ENCODE measurements at places on chromosomes 12 and 14. TPM values are rescaled to one million over a fixed set of nuclear protein-coding genes. Genes with fewer than 3 reads are reported as not detected.

WNT1 gene
- total RNA-seq, result not detected

CYP27B1 gene
- total RNA-seq, result 1.8 TPM

DEGS2 gene
- total RNA-seq, result 0.11 TPM

DNA sequence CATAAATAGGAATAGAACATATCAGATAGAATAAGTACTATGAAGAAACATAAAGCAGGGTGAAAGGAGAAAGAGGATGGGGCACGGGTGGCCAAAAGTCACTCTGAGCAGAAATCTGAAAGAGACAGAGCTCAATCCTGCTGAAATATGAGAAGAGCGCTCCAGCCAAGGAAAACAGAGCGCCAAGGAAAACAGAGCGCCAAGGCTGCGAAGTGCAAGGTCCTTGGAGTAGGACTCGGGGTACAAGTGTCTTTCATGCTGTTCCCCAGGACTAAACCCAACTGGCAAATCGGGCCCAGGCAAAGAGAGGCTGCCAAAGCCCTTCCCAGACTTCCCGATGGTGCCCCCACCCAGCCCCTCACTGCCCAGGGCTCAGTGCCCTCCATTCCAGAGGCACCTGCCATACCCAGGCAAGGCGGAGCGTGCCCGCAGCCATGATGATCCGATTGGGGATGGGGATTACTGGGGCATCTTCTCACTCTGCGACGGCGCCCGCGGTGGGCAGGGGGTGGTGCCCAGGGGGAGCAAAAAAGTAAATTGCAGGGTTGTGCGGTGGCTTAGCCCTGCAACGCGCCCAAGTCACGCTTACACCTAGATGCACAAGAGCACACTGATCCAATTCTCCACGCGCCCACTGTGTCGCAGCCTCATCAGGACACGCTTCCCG is 1.7 kb downstream of the LTBP2 start:
- no peak for DNase-seq

- no peak for DNase-seq
Observed at GRCh38 chr14:92280554-92281262, 42.3 kb upstream of the SLC24A4 start.

- no peak for DNase-seq
Observed at GRCh38 chr14:100052819-100053218, 12.4 kb upstream of the EVL start.

GRCh38 chr14:68124050-68124449 is 304.5 kb downstream of the RAD51B start:
- peak; percentile 25 for DNase-seq

- no peak for DNase-seq
Observed at GRCh38 chr12:117835156-117835555, 133.6 kb downstream of the KSR2 start.

GRCh38 chr14:96661244-96661969 is 135.8 kb upstream of the VRK1 start:
- no peak for DNase-seq

- DNase-seq, result no peak
Observed at GRCh38 chr12:93612776-93613175, 40.3 kb downstream of the SOCS2 start.

DNA sequence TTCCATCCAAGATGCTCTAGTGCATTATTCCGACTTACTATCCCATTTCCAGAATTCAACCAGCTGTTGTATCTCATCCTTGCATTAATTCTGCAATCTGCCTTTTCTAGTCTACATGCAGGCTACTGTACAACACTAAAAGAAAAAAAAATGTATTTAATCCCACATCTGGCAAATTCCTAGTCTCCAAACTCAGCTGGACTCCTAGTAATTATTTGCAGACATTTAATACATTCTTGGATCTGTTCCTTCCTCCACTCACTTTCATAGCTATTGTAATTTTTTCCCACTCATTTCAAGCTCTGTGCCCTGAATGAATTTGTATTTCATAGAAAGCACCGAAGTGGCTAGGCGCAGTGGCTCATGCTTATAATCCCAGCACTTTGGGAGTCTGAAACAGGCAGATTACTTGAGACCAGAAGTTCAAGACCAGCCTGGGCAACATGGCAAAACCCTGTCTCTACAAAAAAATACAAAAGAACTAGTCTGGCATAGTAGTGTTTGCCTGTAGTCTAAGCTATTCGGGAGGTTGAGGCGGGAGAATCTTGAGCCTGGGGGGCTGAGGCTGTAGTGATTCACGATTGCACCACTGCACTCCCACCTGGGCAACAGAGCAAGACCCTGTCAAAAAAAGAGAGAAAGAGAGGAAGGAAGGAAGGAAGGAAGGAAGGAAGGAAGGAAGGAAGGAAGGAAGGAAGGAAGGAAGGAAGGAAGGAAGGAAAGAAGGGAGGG is 39.5 kb upstream of the YAF2 start:
- no peak for DNase-seq

- DNase-seq, result no peak
Observed at GRCh38 chr14:98901511-98902205, 370.3 kb downstream of the BCL11B start.

GRCh38 chr12:107564946-107565345 is 120.7 kb upstream of the PWP1 start:
- DNase-seq, result no peak

DNA sequence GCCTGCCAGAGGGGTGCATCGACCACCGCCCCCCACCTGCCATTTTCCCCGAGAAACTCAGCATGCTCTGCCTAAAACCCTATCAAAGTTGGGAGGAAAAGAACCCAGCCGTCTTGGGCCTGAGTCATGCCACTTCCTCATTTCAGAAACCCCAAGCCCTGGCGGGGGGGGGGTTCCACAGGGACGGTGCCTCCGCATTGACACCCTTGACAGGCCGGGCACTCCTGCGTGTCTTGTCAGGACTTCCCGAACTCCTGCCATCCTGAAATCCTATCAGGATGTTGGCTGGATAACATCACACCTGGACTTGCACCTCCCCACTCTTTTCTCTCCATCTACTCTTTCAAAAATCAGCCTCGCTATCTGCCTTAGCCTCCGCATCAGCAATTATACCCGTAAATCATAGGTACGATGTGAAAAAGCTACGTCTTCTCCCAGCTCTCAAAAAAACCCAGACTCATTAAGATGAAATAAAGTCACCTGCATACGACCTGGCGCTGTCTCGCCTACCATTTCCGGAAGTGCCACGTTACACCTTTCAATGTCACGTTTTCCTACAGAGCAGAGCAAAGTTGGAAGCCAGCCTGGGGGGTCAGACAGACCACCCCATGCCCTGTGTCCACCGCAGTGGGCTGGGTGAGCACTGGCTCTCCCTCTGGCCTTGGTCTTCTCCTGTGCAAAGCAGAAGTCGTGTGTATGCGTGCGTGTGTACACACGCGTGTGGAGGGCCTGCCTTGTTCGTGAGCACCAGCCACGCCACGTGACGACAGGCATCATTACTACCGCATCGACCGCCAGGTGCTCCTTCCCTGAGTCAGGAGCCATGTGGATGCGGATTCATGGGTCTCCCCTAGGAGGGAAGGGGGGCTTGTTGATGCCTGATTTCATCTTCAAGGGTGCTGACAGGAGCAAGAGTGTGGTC is 96.7 kb downstream of the RFLNA start:
- peak; percentile 66 for DNase-seq

DNA sequence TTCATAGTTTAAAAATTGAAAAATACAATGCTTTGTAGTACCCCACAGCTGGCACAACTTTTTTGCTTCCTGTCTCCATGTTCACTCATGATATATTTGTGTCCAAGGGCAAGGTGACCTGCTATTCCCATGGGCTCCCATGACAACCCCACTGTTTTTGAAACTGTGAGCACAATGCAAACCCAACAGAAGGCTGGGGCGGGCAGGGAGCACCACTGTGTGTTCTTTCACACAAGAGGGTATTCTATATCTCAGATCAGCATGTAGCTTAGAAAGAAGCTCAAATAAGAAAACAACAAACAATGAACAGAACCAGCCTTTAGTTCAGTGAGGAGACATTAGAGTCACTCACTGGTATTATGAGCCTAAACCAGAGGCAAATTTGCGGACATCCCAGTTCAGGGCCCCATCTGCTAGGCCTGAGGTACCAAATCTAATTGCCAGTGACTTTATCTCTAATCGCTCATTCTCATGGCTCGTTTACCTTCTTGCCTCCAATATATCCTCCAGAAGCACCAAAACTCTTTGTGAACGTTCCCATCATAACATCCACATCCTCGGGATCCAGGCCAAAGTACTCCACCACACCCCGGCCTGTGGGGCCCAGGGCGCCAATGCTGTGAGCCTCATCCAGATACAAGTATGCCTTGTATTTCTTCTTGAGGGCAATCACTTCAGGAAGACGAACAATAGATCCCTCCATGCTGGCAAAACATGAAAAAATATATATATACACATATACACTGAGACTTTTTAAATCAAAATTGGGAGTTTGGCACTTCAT is 56.4 kb upstream of the ISM2 start:
- no peak for DNase-seq

DNA sequence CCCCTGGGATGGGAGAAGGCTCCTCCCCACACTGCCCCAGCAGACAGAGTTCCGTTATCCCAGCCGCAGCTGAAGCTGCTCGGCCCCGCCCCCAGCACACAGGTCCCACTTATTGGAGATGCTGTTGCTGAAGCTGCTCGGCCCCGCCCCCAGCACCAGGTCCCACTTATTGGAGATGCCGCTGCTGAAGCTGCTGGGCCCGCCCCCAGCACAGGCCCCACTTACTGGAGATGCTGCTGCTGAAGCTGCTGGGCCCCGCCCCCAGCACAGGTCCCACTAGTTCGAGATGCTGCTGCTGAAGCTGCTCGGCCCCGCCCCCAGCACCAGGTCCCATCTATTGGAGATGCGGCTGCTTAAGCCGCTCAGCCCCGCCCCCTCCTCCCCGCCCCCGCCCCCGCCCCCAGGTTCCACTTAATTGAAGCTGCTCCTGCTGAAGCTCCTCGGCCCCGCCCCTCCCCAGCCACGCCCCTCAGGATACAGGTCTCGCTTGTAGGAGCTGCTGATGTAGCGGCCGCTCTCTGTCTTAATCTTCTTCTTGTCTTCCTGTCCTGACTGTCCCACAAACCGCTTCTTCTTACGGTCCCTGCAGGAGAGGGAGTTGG is 12.0 kb downstream of the CFAP73 start:
- DNase-seq, result no peak
